Pancreas (tissue), 10 donors: ENCODE measurements at places on chromosomes 3 and 15.
A peak's percentile ranks its signal among the peaks of the same experiment; 100 is the strongest.

GRCh38 chr3:46427916-46428833 is 21.1 kb downstream of the CCRL2 start:
- DNase-seq: no peak

DNA sequence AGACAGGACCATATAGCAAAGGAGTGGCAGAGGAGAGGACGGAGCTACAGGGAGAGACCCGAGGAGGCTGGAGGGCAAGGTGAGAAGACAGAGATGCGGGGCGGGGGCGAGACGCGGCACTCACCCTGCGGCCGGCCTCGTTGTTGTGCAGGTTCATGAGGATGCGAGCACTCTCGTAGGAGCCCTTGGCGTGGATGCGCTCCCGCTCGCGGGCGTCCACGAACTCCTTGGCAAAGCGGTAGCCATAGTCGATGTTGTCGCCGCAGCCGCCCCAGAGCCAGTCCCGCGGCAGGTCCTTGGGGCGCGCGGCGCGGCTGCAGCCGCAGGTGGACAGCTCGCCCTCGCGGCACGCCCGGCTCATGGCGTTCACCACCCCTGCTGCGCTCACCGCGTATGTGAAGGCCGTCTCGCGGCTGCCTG is 12.9 kb downstream of the WNT5A start:
- DNase-seq: no peak

- DNase-seq: peak; percentile 72
These were observed at the start of the genes FOXL2 and FOXL2NB for GRCh38 chr3:138946663-138947494. FOXL2 (minus strand) TSS chr3:138947137; CDS start chr3:138946722, 415 bp downstream. FOXL2NB (plus strand) TSS chr3:138947217; CDS start chr3:138947365, 148 bp downstream.

- peak; percentile 67 for DNase-seq
These were observed 26.3 kb downstream of the NR2F2 start for GRCh38 chr15:96356494-96357455.

DNA sequence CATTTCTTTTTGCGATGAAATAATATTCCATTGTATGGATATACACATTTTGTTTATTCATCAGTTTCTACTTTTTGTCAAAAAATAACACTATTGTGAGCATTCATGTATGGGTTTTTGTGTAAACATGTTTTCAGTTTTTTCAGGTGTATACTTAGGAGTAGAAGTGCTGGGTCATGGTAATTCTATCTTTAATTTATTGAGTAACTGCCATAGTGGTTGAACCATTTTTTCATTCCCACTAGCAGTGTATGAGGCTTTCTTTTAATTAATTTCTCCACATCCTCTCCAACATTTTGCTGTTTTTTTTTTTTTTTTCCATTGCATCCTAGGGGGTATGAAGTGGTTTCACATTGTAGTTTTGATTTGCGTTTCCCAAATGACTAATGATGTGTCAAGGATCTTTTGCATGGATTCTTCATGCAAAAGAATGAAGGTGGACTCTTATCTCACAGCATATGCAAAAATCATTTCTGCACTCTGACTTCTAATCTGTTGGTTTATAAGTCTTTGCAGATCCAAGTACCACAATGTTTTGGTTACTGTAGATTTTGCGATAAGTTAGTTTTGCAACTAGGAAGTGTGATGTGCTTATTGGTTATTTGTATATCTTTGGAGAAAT is 12.6 kb downstream of the ATP2C1 start:
- DNase-seq: no peak

- no peak for DNase-seq
These were observed 17.0 kb downstream of the EOGT start for GRCh38 chr3:68996356-68996995.

DNA sequence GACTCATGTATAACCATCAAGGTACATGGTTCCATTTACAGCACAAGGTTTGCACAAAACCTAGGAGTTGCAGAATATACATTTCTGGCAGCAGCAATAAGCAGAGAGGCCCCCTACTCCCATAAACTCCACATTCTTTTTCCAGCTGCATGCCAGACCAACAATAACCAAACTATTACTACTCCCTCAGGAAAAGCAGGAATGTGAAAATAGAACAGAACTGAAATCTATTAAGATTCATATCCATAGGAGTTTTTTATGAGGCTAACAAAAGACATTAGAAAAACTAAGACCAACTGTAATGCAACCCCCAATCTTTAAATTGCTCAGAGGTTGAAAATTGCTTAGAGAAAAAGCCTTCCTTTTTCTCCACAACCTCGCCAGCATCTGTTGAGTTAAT is 27.6 kb upstream of the TOP2B start:
- DNase-seq: no peak

DNA sequence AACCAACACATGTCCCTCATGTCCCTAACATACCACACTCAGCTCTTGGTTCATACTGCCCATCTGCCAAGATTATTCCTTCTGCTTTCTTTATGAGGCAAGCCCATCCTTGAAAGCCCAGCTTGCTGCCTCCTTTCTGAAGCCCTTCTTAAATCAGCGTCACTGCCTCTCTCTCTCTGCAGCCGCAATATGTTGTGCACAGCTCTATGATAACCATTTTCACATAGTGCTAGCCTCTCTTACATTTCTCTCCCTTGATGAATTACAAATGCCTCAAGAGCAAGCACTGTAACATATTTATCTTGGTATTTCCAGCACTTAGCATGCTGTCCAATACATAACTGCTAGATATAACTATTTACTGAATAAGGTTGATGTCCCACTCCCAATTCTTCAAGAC is 86.5 kb downstream of the TNIK start:
- DNase-seq: no peak

GRCh38 chr3:120524171-120524923 is 71.8 kb upstream of the NDUFB4 start:
- DNase-seq: no peak

- no peak for DNase-seq
These were observed 24.4 kb downstream of the THRB start for GRCh38 chr3:24470277-24470676.

GRCh38 chr3:144818973-144819372 is 847.4 kb downstream of the DIPK2A start:
- no peak for DNase-seq

DNA sequence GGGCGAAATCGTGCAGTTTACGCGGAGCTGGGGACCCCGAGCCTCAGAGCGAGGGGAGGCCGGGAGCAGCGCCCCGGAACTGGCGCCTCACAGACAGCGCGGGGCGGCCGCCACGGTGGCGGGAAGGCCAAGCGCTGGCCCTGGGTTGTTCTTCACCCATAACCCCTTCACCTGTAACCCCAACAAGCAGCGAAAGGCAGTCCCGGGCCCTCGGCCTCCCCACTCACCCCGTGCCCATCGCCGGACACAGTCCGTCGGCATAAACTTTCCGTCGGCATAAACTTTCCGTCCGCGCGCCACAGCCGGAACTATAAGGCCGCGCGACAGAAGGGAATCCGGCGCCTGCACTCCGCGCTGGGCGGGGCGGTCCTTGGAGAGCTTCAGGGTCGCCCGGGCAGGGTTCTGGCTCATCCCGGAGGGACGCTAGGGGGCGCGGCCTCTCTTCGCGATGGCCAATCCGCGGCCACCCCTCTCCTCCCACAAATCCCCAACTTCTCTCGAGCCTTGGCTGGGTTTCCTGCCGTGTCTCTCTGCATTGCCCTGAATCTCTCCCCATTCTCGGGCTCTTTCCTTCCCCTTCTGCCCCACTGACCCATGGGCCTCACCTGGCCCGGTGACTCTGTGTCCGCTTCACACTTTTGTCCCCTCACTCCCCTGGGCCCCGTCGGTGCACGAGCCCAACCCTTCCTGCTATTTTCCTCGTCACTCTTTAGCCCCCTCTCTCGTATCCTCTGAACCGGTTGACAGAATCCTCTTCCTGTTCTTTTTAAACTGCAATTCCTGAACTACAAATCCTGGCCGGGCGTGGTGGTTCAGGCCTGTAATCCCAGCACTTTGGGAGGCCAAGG is at the start of gene INTS14:
Gene INTS14 (minus strand): TSS at position 261 of the 848 bp plus-strand sequence. CDS start 3,751 bp downstream, outside the sequence.
- DNase-seq: peak; percentile 96

DNA sequence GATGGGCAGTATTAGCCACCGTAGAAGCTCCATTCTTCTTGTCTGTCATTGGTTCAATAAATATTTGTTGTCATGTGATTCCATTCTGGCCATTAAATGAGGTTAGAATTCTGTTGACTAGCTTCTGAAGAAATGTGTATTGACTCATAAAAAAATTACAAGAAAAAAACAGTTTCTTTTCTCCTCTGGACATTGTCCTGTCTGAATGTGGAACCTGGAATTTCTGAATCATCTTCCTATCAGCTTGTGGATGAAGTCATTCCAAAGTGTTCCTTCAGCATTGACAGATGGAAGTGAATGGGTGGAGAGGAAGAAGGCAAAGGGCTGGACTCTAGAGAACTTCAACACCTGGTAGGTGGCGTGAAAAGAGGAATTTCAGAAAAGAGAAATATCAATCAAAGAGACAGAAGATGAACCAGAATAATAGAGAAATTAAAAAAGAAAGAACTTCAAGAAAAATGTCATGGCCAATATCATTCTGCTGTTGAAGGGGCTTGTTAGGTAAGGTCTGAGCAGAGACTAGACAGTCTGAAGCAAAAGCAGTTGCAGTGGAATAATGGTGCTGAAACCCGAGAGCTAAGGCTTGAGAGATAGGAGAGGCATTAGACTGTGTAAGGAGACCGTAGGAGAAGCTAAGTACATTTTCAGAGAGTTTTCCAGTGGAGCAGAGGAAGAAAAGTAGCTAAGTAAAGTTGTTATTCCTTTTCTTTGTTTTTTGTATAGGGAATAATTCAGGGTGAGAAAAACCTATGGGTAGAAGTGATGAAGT is 806.6 kb downstream of the SQOR start:
- DNase-seq: no peak

GRCh38 chr3:142000325-142000870 is 124.0 kb downstream of the ATP1B3 start:
- no peak for DNase-seq

- no peak for DNase-seq
These were observed 729.9 kb downstream of the MECOM start for GRCh38 chr3:168933614-168934013.

- DNase-seq: no peak
These were observed 153.8 kb downstream of the SPATA16 start for GRCh38 chr3:172987273-172987672.

DNA sequence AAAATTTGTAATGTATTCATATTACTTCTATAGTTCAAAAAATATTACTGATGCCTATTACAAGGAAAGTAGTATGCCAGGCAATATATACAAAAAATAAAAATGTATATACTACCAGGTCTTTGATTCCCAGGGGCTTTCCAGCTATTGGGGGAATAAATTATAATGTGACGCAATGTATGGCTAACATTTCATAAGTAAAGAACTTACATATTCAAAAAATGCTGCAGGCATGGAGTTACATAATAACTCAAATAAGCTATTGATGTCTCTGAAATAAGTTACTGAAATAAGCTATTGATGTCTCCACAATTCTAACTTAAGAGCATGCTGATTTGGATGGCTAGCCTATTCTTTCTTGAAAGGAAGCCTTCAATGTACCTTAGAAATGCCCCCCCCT is 30.2 kb downstream of the MCCC1 start:
- no peak for DNase-seq

- peak; percentile 88 for DNase-seq
These were observed at the start of gene SLC25A38 for GRCh38 chr3:39383045-39383880. SLC25A38 (plus strand) TSS chr3:39383370; CDS start chr3:39383725, 355 bp downstream.

DNA sequence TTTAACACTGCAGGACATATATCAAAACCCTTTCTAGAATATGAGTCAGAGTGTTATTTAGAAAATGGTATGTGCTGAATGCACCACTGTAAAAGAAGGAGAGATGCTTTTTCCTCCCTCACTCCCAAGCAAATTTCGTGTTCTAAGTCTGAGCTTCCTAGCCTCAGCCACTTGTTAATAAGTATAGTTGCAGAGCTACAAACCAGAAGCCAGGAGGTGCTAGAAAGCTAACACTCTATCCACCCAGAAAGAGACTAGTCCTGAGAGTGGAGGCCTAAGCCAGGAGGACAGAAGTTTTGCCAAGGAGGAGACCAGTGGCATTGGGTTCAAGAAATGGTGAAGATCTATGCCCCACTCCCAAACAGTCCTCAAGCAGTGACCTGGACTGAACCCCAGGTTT is 40.5 kb upstream of the GYG1 start:
- DNase-seq: no peak

DNA sequence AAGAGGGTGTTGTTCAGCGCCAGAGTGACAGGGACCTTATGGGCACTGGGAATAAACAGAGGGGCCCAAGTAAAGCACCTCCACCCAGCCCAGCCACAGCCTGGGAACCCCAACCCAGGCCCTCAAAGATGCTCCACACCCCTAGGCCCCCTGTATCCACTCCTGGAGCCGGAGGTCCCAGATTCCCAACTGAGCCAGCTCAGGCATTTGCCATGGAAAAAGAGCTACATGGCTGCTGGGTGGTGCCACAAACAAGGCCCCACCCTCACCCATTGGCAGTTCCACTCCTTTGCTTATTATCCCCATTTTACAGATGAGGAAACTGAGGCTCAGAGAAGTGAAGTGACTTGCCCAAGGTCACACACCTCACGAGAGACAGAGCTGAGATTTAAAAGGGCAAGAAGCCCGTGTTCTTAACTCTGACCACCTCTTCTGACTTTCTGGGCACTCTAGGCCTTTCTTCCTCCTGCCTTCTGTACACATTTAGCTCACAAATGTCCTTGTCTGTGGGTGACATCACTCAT is 16.9 kb downstream of the ANPEP start:
- DNase-seq: no peak

GRCh38 chr3:151278230-151278629 is at the start of gene P2RY14:
P2RY14 (minus strand) TSS chr3:151278542; CDS start chr3:151214316, 64,226 bp downstream.
- no peak for DNase-seq

GRCh38 chr3:177703788-177704187 is 506.5 kb upstream of the TBL1XR1 start:
- DNase-seq: no peak

- DNase-seq: no peak
These were observed 37.0 kb downstream of the RASA2 start for GRCh38 chr3:141523615-141524375.

- DNase-seq: no peak
These were observed 25.2 kb upstream of the SLC6A6 start for GRCh38 chr3:14377044-14377837.

DNA sequence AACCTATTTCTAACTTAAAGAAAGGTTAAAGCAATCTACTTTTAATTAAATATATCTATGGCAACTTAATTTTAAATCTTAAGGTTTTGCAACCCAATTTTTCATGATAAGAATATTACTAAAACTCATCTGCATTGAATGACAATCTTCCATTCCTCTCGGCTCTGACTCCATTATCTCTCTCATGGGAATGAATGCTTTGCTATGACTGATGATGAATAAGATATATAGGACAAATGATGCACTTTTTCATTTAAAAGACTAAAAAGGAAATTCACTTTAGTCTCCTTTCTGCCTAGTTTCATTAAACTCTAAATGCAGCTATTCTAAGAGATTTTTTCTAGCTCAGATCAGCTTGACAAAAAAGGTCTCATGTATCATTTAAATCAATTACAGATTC is 68.7 kb downstream of the GBE1 start:
- DNase-seq: no peak
